AG09309 (cell line): ENCODE measurements at places on chromosomes 6 and 20.

DNA sequence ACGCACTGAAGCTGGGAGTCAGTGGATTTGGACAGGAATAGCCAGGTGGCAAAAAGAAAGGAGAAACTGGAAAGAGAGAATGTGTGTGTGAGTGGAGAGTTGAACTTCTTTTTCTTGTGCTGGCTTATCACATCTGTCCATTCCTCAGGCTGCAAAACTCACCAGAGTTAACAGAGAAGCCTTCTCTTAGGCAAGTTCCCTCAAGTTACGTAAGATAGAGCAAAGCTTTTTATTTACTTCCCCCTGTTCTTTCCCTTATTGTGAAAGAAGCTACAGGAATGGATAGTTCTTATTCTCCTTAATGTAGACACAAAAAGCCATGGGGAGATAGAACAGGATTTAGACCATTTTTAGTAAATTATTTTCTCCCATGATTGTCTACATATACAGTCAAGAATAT, 188.6 kb downstream of the BMP2 start:
- no peak for DNase-seq

GRCh38 chr6:158593670-158594069, 33.8 kb downstream of the TMEM181 start:
- no peak for DNase-seq

DNA sequence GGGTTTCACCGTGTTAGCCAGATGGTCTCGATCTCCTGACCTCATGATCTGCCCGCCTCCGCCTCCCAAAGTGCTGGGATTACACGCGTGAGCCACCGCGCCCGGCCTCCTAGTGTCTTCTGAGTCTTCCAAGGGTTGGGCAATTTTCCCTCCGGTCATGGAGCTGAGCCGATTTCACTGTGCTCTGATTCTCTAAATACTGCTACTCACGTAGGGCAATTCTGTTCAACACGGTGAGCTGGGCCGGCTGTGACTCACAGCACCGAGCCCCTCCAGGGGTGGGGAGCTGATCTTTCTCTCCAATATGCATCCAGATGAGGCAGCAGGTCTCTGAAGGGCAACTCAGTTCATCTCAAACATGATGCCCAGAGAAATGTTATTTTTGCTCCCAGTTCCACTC, 71.6 kb upstream of the CD93 start:
- peak; percentile 35 for DNase-seq

- DNase-seq = no peak
Observed at GRCh38 chr6:69884231-69884630, 17.9 kb downstream of the COL19A1 start.

- DNase-seq = no peak
Observed at GRCh38 chr6:142845143-142845571, 99.8 kb downstream of the HIVEP2 start.

DNA sequence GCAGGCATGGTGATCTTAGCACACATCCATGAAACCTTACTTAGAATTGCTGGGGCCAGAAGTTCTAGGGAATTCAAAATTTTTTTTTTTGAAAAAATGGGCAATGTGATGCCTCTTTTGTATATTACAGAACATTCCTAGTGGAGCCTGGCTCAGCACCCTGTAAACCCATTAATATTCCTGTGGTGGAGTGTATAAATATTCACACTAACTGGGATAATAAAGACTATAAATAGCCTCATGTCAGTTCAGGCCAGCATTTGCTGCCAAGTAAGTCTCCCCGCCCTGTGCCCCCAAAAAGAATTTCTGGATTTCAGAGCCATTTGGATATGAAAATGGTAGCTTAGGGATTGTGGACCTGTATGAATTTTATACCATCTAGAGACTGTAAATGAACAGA, 14.8 kb downstream of the BANF2 start:
- no peak for DNase-seq

GRCh38 chr20:37688093-37688492, 5.7 kb upstream of the CTNNBL1 start:
- no peak for DNase-seq

- no peak for DNase-seq
Observed at GRCh38 chr6:136791296-136792094, 782 bp downstream of the MAP3K5 start.
